GM20000 (cell line): ENCODE measurements at places on chromosomes 7 and 10.

DNA sequence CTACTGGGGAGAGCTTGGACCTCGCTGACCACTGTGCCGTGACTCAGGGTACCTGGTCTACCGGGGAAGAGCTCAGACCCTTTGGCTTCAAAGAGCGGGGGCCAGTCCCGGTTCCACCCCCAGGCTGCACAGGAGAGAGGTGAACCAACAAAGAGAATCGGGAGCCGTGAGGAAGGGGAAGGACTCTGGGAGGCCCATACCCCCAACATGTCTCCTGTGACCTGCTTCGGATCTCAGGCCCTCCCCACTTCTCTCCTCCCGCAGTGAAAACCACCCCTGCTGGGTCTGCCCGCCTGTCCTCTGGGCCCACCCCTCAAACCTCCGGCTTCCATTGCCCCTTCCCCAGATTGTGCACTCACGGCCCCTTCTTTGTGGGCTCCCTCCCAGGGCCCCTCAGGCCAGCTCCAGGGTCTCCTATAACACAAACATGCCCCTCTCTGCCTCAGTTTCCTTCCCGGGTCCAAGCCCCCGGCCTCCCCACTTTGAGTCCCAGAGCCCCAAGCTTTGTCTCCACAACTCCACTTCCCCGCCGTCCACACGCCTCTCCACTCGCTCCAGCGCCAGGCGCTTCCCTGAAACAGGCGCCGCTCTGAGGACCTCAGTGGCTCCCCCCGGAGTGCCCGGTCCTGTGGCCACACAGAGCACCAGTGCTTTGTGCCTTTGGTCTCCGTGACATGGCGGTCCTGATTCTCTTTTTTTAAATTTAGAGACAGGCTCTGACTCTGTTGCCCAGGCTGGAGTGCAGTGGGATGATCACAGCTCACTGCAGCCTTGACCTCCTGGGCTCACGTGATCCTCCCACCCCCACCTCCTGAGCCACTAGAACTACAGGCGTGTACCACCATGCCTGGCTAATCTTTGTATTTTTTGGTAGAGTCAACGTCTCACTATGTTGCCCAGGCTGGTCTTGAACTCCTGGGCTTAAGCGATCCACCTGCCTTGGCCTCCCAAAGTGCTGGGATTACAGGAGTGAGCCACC lies 7.5 kb upstream of the INTS1 start:
- DNase-seq = no peak

- DNase-seq = no peak
These were observed 108.7 kb downstream of the PHTF2 start for GRCh38 chr7:77907281-77907680.

DNA sequence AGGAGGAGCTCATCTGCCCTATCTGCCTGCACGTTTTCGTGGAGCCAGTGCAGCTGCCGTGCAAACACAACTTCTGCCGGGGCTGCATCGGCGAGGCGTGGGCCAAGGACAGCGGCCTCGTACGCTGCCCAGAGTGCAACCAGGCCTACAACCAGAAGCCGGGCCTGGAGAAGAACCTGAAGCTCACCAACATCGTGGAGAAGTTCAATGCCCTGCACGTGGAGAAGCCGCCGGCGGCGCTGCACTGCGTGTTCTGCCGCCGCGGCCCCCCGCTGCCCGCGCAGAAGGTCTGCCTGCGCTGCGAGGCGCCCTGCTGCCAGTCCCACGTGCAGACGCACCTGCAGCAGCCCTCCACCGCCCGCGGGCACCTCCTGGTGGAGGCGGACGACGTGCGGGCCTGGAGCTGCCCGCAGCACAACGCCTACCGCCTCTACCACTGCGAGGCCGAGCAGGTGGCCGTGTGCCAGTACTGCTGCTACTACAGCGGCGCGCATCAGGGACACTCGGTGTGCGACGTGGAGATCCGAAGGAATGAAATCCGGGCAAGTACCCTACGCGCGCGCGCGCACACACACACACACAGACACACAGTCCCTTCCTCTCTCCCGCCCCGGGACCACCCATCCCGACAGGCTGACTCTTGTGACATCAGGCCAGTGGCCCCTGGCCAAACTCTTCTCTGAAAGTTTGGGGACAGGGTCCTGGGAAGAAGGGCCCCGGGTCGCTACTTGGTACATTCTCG lies 538 bp downstream of the TRIM8 start:
- DNase-seq = peak; percentile 64

GRCh38 chr10:32131388-32131787 lies 75.2 kb upstream of the KIF5B start:
- DNase-seq = no peak

DNA sequence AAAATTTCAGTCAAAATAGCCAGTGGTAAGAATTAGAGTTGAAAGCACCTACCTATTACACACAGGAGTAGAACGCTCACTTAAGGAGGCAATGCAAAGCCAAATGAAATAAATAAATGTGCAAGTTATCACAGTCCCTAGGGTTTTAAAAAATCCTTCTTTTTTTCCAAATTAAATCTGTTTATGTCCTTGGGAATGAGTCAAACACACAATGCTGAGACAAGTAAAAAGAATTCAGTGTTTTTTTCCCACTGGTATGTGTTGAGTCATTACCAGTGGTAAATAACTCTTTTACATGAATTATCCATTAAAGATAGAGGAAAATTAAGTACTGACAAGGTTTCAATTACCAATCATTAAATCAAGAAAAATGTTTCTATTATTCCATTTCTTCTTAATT lies 438.6 kb downstream of the TNS3 start:
- no peak for DNase-seq

DNA sequence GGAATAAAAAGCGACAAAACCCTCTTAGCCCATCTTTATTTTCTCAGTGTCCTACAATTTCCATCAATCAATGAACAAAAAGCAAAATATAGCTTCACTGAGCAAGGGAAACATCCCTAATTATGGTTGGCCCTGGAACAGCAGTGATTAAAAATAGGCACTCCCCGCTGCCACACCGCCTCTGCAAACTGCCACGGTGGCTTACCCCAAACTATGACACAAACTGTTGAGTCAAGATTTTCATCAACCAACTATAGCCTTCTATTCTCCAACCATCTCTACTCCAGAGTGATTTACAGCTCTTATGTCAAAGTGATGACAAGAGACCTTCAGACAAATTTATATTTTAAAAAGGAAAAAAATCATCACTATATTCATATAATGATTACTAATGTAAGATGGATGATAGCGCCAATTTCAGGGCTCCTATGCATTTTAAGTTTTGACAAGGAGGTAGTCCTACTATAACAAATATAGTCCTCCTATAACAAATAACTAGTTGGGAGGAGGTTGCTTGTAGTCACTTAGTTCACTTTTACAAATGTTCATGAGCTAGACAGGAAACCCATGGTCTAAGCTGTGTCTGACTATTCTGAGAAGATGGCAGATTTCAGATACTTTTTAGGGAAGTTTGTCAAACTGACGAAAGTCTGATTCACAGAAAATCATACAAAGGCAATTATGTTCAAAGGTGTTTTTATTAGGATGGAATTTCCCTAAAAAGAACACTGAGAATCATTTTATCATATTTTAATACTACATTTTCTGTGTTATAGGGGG lies 26.3 kb downstream of the DENND11 start:
- no peak for DNase-seq

GRCh38 chr7:84372155-84372621 lies 177.6 kb upstream of the SEMA3A start:
- DNase-seq = no peak

DNA sequence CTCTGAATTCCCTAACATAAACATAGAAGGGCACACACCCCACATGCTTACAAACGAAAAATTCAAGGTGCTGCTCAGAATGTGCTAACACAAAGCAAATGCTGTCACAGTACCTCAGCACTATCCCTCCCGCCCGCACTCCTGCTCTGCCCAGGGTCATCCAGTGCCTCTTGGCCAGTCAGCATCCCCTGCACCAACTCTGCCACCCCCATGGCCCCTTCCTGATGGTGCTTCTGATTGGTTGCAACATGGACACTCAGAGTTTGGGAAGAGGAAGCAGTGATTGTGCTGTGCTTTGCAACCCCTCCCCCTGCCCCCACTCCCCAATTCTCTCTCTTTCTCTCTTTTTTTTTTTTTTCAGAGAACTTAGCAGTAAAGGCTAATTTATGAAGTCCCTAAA lies 13.8 kb upstream of the LEP start:
- no peak for DNase-seq

GRCh38 chr10:34091635-34092195 lies 723.4 kb downstream of the PARD3 start:
- no peak for DNase-seq

DNA sequence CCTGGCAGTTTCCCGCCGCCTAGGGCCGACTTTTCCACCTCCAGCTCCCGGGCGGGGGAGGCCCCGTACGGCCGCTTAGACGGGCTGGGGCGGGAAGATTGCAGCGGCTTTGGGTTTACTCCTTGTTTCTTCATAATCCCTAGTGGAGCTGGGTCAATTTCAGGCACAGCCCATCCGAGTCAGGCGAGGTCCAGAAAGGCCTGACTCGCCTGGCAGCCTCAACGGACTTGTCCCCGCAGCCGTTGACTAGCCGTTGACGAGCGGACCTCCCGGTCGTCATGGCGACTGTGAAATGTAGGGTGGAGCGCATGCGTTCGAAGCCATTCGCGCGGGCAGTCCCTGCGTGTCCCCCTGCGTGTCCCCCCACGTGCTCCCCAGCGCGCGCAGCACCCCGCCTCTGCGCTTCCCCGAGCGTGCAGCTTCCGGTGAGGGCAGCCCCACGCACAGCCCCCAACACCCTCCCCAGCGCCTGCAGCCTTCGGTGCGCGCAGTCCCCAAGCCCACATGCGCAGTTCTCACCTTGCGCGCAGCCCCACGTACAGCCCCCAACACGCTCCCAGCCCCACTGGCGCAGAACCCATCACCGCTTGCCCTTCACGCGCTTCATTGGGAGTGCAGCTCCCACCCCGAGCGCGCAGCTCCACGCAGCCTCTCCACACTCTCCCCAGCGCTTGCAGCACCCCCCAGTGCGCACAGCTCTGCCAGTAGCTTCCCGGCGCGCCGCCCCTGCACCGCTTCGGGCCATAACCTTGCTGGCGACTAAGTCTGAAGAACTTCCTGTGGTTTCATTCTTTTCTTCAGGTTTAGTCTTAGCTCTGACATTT lies 67.8 kb downstream of the TBX20 start:
- DNase-seq = no peak

GRCh38 chr7:128108641-128109423 lies 77.6 kb upstream of the LRRC4 start:
- peak; percentile 86 for DNase-seq

DNA sequence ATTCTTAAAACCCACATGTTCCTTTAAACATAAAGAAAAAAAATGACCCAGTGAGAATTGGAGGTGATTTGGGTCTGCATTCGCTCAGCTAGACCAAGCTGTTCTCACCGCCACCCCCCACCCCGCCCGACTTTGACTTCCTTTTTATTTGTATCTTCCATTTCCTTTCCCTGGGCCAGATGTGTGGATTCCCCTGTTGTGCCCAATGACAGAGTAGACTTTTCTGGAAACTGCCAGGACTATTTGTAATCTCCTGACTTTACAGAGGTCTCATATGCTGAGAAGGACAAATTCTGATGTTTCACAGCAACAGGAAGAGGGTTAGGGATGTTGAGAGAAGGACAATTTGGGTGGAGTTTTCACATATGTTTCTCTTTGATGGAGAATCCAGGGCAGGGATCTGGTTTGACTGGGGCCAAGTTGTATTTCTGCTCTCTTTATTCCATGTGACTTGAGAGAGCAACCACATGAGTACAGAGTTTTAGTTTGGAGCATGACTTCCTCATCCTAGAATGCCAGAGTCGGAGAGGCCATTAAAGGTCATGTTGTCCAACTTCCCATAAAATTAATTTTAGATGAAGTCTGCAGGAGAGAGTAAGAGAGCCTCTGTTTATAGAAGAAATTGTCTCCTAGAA lies 1023.2 kb downstream of the LRMDA start:
- DNase-seq = no peak

GRCh38 chr7:117386110-117386706 lies 41.1 kb downstream of the ASZ1 start:
- no peak for DNase-seq

DNA sequence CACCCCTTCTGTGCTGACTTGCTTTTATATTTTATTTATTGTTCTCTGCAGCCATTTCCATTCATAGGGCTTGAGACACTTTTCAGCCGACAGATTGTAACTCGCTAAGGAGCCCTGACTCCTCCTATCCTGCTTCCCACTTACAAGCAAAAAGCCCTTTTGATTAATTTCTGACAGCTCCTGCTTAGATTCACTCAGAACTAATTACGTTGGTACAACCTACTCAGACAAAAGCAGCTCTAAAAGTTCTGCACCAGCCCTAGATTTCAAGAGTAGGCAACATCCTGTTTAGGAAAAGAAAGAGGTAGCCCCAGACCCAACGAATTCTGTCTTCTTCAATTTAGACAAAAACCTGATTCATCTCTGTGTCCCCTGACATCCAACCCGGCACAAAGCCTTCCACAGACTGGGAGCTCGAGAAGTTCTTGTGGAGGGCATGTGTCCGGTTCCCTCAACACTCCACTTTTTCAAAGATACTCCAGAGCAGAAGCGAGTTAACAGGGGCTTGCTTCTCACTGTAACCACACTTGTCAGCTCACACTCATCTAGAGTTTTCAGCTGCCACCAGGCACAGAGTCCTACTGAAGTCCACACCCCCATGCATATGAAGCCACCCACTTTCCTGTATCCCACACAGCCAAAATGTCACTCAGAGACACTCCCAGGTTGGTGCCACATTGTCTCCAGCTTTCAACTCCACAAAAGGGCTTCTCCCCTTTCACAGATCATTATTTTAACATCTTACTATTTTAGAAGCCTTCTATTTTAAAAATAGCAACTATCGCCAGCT lies 113.6 kb upstream of the NFE2L3 start:
- no peak for DNase-seq

DNA sequence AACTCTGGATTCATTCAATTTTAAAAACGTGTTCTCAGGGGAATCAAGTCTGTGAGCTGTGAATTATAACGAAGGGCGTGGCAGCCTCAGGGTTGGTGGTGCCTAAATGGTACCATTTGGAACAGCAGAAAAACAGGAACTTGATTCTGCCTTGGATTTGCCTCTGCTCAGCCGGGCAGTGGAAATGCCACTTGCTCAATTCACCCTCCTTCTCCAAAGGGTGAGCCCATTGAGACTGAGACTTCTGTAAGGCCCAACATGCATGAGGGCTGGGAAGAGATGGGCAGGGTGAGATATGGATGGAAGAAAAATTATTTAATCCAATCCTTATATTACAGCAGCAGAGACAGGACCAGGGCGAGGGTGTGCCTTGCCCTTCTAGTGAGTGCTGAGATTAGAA lies 107.1 kb upstream of the HABP2 start:
- no peak for DNase-seq

DNA sequence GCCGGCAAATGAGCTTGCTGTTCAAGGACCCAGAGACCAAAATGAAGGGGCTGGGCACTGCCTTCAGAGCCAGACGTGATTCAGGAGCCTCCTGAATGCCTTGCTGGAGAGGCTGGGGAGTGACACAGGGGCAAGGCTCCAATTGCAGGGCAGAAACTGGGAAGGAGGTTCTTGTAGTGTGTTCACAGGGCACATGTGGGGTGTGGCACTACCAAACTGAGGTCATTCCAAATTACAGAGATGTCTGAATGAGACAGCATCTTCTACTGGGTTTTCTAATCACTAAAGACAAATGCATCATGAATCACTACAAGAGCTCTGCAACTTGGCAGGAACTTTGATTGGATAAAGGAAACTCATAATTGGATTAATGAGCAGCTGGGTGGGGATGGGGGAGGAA lies 17.8 kb downstream of the CRTAC1 start:
- DNase-seq = no peak
